AG08395 (cell line): ENCODE measurements at places on chromosomes 7 and 10.

- DNase-seq, result no peak
These were observed 19.1 kb downstream of the LRRC20 start for GRCh38 chr10:70363292-70363691.

GRCh38 chr10:68957284-68957615 is 1.3 kb downstream of the DDX21 start:
- DNase-seq, result no peak

DNA sequence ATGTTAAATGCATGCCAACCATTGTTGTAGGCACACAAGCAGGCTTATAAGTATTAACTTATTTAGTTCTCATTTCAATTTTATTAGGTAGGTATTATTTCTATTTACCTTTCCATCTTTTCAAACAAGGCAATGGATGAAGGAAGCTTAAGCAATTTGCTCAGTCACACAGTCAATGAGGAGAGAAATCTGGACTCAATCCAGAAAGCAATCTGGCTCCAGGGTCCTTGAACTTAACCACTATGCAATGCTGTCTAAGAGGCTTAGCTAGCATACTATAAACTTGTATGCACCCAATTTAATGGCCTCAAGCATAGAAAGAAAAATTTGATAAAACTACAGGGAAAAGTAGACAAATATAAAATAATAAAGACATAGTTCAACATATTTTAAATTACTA is 88.6 kb downstream of the VWDE start:
- DNase-seq, result no peak

DNA sequence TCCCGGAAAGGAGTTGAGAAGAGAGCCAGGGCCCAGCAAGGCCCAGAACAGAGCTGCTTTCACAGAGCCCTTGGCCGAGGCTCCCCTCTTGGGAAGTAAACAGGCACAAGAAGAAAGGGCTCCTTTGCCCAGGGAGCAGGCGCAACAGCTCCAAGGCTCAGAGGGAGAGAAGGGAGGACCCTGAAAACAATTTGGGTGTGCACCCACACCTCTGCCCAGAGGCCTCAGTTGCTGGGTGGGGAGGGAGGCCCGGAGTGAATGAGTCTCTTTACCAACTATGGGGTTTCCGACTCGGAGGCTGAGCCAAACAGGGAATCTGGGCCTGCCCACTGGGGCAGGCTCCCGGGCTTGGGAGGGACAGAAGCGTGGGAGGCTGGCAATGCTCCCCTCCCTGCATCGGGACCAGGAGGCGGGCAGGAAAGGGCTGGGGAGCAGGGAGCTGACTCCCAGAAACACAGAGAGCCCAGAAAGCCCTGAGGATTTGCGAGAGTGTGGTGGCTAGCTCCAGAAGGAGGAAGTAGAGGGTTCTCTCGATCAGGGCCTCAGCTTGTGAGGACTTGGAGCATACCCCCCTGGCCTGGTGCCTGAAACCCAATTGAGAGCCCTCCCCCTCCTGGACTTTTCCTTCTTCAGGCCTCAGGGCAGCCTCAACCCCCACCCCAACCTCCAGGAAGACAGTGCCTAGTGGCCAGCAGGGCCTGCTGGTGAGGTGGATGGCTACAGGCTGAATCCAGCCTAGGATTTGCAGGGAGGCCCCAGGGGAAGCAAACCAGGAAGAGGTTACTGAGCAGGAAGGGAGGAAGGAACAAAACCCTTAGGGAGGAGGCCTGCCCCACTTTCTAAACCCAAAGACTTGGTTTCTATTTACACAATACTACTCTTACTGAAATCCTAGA is 6.2 kb downstream of the C10orf105 start:
- peak; percentile 97 for DNase-seq

GRCh38 chr7:28787106-28787505 is 171.0 kb downstream of the TRIL start:
- DNase-seq, result no peak

GRCh38 chr7:42673951-42674350 is 237.9 kb downstream of the C7orf25 start:
- no peak for DNase-seq

- DNase-seq, result no peak
These were observed 52.3 kb downstream of the HECTD2 start for GRCh38 chr10:91462423-91462822.

DNA sequence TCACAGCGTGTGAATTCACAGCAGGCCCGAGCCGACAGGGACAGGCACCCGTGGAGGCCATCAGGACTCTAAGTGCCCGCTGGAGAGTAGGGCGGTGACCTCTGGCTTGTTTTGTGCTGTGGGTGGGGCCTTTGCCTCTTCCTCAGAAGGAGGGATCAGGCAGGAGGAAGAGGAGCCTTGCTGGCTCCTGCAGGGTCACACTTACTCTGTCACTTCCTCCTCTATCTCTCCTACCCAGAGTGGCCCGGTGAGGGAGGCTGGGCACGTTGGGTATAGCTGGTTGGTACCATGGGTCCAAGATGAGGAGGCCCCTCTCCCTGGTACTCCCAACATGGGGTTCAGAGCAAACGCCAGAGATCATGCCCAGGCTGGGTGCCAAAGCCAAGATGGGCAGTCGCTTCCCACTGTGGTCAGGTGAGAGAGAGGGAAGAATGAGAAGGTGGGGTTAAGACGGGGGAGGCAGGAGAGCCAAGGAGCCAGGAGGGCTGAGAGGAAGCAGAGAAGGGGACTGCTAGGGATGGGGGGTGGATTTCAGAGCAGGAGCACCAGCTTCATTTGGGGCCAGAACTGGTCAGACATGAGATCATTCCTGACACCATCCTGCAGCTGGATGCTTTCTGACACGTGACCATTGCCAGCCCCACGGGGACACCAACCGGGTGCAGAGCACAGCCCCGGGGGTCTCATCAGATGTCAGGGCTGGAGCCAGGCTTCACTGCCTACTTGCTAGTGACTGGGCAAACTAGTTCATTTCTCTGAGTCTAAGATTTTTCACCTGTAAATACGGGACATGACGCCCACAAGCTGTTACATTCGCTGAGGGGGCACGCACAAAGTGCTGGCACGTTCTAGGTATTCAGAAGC is 54.8 kb upstream of the CACUL1 start:
- no peak for DNase-seq

DNA sequence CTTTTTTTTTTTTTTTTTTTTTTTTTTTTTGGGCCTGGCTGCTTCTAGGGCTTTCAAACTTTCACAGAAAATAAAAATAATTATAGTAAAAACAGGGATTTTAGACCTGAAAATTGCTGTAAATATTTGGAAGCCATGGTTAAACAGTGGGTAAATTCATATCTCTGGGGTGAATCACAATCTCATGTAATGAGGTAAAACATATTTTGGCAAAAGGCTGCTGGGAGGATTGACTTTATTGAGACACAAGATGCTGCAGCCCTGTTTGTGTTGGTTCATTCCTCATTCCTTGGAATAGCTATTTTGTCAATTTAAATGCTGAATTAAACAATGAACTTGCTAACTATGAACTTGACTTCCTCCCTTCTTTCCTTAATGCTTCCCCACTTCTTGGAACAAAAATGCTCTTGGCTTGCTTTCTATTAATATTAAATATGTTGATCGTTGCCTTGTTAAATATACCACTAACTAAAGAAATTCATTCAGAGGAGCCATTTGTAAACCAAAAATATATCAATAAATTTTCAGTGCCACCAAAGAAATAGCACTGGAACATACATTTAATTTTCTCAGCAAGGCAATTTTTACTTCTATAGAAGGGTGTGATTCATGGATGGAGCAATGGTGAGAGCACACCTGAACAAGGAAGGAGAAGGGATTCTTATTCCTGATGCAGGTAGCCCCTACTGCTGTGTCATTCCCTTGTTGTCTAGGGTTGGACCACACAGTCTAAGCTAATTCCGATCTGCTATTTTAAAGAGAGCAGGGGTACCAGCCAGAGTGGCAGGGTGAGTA is 24.6 kb downstream of the AGK start:
- DNase-seq, result peak; percentile 12

DNA sequence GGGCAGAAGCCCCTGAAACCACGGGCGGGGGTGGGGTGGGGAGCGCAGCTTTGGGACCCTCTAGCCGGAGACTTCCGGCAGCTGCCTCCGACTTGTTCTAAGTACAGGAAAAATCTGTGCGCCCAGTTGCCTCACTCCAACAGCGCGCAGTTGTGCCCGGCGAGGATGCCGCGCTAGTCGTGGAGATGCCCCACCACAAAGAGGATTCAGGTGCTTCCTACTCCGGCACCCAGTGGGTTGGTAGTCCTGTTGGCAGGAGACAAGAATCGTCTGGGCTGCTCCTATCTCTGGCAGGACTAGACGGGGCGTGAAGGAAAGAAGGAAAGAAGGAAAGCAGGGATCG is 465 bp upstream of the NPY start:
- DNase-seq, result no peak

DNA sequence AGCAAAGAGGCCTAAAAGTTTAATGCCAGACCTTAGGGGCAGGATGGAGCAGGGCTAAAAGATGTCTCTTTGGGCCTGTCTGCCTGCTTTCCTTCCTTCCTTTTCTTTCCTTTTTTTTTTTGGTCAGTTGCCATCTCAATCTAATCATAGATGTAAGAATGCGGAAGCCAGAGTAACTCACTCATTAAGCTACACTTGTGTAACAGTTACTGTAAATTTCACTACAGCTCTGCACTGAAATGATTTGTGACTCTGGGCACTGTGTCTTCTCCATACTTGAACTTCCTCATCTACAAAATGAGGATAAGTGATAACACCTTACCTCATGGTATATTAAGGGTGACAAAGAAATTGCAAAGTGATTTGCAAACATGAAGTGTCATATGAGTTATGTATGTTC is 75.5 kb upstream of the AGK start:
- DNase-seq, result no peak

DNA sequence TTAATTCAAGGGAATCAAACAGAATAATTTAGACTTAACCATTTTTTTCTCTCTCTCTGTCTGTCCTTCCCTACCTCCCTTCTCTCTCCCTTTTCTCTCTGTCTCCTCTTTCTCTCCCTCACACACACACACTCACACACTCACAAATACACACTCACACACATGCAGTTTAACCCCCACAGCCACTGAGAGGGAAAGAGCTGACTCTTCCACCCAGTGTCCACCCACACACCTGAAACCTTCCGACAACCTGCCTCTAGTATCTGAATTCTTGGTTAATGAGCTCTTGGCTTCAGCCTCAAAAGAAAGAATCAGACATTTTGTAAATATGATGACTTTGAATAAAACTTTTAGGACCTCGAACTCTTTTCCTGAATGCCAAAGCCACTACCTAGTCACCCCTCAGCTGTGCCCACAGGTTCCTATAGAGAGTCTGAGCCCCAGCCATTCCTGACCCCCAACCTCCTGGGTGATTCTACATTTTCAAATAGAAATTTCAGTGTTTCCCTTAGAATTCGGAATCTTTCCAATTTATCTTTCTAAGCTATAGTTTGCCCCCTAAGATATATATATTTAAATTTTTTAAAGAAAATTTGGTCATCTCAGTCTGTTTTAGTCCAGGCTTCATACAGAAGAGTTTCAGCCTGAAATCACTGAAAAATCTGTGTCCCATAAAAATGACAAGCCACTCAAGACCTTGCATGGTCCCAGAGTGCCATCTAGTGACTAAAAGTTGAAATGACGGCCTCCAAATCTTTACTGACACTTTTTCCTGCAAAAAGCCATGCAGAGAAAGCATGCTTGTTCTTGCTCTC is 202.8 kb downstream of the IPMK start:
- peak; percentile 62 for DNase-seq

DNA sequence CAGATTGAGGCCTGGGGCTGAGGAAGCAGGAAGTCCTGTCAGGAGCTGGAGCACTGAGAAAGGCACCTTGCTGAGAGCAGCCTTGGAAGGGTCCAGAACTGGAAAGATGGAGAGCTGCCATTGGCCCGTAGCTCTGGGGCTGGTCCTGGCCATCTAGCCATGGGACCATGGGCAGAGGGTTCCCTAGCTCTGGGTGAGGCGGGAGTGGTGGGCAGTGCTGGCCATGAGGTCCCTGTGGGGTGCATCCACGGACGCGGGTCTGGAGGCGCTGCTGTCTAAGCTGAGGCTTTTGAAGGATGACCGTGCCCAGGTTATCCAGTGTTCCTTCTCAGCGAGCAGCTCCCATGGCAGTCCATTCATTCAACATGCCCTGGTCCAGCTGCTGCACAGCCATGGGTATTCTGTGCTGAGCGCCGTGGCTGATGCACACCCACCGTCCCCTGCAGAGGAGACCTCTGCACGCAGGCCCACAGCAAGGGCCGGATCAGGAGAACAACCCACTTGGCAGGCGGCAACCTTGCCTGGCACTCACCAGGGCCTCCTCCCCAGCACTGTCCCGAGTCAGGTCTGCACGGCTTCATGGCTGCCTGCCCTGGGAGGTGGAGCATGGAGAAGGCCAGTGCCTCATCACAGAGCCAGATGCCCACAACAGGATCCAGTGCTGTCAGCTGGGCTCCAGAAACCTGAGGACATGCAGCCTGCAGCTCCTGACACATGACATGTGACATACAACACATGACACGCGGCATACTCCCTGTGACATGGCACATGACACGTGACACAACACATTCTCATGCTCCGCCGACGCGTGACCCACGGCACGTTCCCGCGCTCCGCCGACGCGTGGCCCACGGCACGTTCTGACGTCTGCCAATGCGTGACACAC is 121.9 kb downstream of the INPP5A start:
- no peak for DNase-seq

- peak; percentile 60 for DNase-seq
These were observed 79.9 kb downstream of the ZMIZ1 start for GRCh38 chr10:79148452-79149344.
